ENCODE measurements at places on chromosomes 16 and 17. TPM values are rescaled to one million over a fixed set of nuclear protein-coding genes. Genes with fewer than 3 reads are reported as not detected.

DNA sequence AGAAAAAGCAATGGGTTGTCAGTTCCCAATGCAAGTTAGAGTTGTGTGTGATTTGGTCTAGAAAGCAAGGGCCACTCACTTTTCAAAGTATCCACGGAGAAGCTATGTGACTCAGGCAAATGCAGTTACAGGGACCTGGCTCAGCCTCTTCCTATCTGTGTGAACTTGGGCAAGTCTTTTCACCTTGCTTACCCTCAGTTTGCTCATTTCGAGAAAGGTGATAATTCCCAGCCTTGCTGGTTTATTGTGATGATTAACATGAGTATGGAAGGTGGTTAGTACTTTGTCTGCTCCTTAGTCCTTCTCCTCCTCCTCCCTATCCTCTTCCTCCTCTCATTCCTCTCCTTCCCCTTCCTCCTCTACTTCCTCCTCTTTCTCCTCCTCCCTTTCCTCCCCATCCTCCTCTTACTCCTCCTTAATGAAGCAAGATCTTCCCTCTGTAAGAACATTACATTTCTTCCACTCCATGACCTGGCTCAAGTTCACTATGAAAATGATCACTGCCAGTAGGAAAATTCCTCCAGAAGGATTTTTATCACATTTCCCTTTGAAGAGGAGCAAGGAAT lies 204.0 kb downstream of the GRIN2A start:
- DNase-seq = no peak

DNA sequence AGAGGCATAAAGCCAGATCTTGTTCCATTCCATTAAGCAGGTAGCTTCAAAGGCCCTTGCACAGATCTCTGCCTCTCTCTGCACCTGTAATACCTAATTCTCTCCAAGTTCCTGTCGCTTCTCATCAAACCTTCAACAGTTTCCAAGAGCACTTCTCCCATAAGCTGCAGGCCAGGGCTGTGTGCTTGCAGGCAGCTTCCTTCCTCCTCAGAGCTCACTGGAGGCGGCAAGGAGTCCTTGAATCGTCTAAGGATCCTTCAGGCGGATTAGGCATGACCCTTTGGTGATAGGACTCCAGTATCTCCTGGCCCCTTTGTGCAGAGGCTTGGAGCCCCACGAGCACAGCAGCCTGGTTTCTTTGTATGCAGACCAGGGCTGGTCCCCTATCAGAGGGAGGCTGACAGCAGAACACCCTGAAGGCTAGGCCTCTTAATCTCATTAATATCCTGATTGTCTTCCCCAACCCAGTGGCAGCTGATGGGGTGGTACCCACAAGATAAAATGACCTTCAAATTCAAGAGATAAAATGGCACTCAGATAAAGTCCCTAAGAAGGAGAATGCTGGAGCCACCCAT lies 19.8 kb downstream of the HNF1B start:
- DNase-seq = no peak

DNA sequence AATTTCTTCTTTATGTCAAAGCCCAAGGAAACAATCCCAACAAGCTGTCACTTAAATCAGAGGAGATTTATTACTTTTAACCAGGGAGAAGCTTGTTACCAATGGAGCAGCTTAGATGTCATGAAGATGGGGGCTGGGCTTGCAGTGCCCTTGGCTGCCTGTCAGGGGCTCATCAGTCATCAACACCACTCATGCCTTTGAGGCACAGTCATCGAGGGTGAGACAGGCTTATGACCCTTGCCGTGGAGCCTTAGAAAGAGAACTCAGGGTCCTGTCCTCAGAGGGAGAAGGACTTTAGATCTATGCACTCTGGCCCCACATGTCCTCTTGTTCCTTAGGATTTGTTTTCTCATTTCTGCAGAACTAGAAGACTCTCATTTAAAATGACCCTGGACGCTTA lies 318.3 kb downstream of the CBLN1 start:
- no peak for DNase-seq

DNA sequence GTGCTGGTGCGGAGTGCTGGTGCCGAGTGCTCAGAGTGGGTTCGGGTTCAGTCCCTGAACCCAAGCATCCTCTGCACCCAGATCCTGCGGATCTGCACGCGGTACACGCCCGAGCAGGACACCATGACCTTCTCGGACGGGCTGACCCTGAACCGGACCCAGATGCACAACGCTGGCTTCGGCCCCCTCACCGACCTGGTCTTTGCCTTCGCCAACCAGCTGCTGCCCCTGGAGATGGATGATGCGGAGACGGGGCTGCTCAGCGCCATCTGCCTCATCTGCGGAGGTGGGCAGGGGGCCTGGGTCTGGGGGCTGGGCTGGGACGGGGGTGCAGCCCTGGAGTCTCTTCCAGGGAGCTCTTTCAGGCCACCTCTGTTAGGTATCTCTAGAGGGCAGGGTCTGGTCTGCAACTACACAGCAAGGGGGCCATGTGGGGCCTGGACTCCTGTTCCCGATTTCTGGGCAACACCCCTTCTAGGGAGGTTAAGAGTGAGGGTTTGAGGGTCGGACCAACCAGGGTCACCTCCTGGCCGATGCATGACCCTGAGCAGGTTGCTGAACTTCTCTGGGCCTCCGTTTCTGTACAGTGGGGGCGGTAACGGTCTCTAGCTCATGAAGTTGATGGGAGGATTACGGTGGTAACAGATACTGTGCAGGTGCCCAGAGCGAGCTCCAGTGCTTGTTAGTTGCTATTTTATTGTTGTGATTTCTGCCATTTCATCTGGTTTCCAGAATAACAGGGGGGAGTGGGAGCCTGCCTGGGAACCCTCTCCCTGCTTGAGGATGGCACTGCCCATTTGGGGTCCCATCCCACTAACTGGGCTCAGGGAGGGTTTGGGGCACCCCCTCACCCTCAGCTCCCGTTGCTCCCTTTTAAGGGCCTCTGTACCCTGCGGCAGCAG lies 10.1 kb downstream of the GJD3 start:
- no peak for DNase-seq

DNA sequence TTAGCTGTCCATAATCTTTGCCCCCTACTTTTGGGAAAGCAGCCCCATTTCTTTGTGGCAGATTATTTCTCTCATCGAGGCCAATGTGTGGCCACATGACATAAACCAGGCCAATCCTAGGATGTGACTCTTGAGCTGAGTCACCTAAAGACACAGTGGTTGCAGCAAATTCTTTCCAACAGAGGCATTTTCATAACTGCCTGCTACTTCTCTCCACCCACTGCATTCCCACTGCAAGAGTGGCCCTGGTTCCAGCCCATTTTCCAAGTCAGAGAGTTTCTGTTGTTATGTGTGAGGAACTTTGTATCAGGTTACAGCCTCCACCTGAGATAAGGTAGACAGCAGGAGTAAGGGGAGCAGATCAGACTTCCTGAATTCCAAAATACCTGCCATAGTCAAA lies 195.2 kb downstream of the RGS9 start:
- DNase-seq = no peak

DNA sequence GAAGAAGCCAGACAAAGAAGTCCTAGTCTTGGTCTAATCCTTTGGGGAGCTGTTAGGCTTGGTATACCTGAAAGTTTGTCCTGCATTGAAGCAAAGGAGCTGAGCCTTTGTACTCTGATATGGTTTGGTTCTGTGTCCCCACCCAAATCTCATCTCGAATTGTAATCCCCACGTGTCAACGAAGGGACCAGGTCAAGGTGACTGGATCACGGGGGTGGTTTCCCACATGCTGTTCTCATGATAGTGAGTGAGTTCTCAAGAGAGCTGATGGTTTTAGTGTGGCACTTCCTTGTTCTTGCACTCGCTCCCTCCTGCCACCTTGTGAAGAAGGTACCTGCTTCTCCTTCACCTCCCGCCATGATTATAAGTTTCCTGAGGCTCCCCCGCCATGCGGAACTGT lies 33.6 kb downstream of the FAM20A start:
- no peak for DNase-seq

- no peak for DNase-seq
These were observed 327.1 kb downstream of the SNX29 start for GRCh38 chr16:12303653-12304052.

GRCh38 chr16:80899809-80900592 lies 95.6 kb upstream of the CDYL2 start:
- DNase-seq = peak; percentile 80

DNA sequence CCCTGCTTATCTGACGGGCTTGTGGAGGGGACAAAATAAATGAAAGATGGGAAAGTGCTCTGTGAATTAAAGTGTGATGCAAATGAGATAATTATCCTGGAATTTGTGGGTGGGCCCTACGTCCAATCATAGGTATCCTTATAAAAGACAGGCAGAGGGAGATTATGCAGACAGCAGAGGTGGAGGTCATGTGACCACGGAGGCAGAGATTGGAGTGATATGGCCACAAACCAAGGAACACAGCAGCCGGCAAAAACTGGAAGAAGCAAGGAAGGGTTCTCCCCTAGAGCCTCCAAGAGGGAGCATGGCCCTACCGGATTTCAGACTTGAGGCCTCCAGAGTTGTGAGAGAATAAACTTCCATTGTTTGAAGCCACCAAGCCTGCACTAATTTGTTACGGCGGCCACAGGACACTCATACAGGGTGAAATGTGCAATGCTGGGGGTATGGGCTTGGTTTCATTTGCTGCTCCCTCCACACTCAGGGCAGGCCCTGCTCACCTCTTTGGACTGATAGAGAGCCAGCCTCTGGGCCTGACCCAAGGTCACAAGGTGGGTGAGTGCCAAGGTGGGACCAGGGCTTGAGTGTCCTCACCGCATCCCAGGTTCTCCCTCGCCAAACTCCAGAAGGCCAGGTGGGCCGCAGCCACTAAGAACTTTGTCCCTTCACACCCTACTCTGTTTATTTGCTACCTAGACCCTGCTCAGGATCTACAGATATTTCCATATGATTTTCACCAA lies 149.6 kb upstream of the TNRC6C start:
- DNase-seq = no peak

GRCh38 chr17:68054296-68054900 lies 18.9 kb downstream of the KPNA2 start:
- DNase-seq = peak; percentile 85

DNA sequence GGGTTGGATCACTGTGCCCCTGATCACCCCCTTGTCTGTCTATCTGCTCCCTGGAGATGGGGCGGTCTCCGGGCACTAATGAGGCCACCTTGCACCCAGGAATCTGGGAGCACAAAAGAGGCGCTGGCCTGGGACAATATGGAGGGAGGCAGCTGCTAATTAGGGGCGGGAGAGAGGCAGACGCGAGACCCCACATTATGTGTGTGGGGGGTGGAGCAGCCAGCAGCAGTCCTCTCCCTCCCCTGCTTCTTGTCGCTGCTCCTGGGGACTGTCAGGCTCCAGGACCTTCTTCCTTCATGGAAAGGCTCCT lies 324 bp upstream of the HCRT start:
- DNase-seq = no peak

- no peak for DNase-seq
These were observed 315.1 kb upstream of the EEF2KMT start for GRCh38 chr16:5412731-5413130.

- DNase-seq = no peak
These were observed 168.8 kb upstream of the CHMP6 start for GRCh38 chr17:80822700-80823410.

GRCh38 chr17:32903774-32904673 lies 23.9 kb upstream of the TMEM98 start:
- DNase-seq = no peak

- no peak for DNase-seq
These were observed 44.3 kb upstream of the CHMP6 start for GRCh38 chr17:80947200-80947940.

- DNase-seq = no peak
These were observed 28.5 kb downstream of the STAT5B start for GRCh38 chr17:42247734-42248133.

DNA sequence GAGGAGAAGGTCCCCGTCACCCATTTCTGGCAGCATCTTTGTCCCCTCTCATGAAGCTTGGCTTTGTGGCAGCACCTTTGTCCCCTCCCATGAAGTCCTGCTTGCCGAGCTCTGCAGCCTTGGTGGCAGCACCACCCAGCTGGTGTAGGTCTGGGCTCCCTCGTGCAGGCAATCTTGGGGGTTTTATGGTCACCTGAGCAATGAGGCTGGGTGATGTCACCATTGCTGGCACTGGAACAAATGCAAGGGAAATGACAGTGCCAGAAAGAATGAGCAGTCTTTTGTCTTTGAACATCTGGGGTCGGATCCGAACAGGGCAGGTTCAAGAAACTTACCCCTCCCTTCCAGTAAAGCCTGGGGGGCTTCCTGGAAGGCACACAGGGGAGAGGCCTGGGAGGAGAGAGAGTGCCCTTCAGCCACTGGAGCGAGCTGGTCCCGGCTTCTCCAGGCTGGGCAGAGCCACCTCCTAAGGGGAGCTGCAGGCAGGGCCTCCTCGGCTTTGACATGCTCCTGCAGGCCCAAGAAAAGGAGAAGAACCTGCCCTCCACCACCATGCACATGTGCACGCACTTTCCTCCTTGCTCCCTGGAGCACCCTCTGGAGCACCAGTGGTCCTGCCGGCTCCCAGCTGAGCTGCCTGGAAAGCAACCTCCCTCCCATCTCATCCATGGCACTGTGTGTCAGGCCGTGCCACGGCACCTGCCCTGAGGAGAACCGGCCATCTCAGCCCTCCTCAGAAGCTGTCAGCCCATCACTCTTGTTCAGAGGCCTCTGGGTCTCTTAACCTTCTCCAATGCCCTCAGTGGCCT lies 16.0 kb downstream of the BTBD17 start:
- DNase-seq = no peak

- DNase-seq = no peak
These were observed 8.4 kb downstream of the MYO1C start for GRCh38 chr17:1484060-1484535.

DNA sequence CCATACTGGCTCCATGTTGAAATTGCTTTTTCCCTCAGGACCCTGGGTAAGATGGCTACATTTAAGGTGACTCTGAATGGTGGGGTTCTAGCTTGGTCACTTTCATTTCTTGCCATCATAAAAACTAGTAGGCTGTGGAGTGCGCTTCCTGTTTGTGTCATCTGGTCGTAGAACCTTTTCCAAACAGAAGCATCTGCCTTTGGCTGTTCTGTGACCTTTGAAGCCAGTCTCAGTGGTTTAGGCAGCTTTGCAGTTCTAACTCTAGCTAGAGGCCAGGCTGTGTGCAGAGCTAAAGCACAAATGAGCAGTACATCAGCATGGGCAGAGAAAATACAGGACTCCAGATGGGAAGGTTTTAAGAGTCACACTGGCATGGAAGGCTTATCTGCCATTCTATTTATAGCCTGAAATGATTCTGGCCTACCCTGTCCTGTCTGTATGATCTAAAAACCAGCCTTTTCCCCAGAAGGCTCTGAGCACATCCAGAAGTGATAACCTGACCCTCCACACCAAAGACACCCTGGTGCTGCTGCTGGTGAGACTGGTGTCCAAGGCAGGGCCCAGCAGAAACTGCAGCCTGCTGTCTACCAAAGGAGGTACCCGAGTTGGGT lies 8.6 kb downstream of the ESRP2 start:
- DNase-seq = no peak

DNA sequence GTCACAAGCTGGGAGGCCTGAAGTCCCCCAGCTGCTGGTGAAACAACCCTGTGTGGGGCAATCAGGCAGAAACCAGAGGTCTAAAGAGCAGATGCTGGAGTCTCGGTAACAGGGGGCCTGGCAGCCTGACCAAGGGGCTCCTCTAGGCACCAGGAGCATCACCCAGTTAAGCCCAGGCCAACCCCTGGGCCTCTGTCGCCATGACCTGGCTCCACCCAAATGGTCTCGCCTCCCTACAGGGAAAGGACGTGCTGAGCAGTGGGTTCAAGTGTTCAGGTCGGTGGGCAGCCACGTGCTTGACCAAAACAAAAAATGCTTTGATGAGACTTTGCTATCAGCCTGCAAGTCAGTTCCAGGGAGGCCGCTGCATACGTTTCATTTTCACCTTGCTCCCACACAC lies 240.3 kb downstream of the ZNF423 start:
- peak; percentile 16 for DNase-seq

The THOC6 gene
- total RNA-seq = 12.7 TPM

The AXIN1 gene
- total RNA-seq = 16.9 TPM

The TBC1D3K gene
- total RNA-seq = not detected

The TAC4 gene
- not detected for total RNA-seq

The HOXB4 gene
- 6.7 TPM for total RNA-seq

The KRT33B gene
- total RNA-seq = not detected
